Left ventricle myocardium superior (tissue), 1 donor: ENCODE measurements at places on chromosomes 11 and 22. TPM values are rescaled to one million over a fixed set of nuclear protein-coding genes. Genes with fewer than 3 reads are reported as not detected.

The GRK3 gene
- total RNA-seq: 4.3 TPM

The RIMBP3B gene
- total RNA-seq: 0.05 TPM

The SLC5A1 gene
- 223 TPM for total RNA-seq

The ENTHD1 gene
- not detected for total RNA-seq

The SMTNL1 gene
- total RNA-seq: not detected

The KIRREL3 gene
- total RNA-seq: 0.35 TPM

The TLCD5 gene
- 9.1 TPM for total RNA-seq

The SCGB2A2 gene
- total RNA-seq: not detected

The CHST1 gene
- total RNA-seq: 2.5 TPM

The FBLN1 gene
- total RNA-seq: 93.3 TPM

The OR2AG2 gene
- not detected for total RNA-seq

The NRXN2 gene
- 0.97 TPM for total RNA-seq

The OR51B5 gene
- total RNA-seq: not detected

The FAM180B gene
- not detected for total RNA-seq

The TRIM49 gene
- total RNA-seq: not detected

The MYEOV gene
- not detected for total RNA-seq

The MUC15 gene
- total RNA-seq: not detected

The MRPL21 gene
- total RNA-seq: 106 TPM

The GAL3ST3 gene
- 3.5 TPM for total RNA-seq

The MRGPRE gene
- total RNA-seq: 0.42 TPM

The TBX10 gene
- total RNA-seq: 0.37 TPM

The MS4A7 gene
- 13.0 TPM for total RNA-seq

The ACO2 gene
- 887 TPM for total RNA-seq

The GUCY1A2 gene
- 10.9 TPM for total RNA-seq

The ACR gene
- total RNA-seq: not detected

The CASP5 gene
- total RNA-seq: not detected

The TREH gene
- total RNA-seq: not detected

The PLAAT5 gene
- 1.5 TPM for total RNA-seq

The PRAME gene
- total RNA-seq: not detected

The HTR3B gene
- not detected for total RNA-seq

The BIRC3 gene
- 8.2 TPM for total RNA-seq

The NLRP14 gene
- not detected for total RNA-seq

The MMP11 gene
- 32.3 TPM for total RNA-seq

The TPBGL gene
- total RNA-seq: not detected

The UBQLN3 gene
- total RNA-seq: not detected

The ABTB2 gene
- total RNA-seq: 12.1 TPM

The PKNOX2 gene
- total RNA-seq: 7.6 TPM

The VSTM5 gene
- total RNA-seq: not detected

The KCNQ1OT1 gene
- total RNA-seq: 0.35 TPM

The SLC22A9 gene
- not detected for total RNA-seq

The TMEM135 gene
- 20.1 TPM for total RNA-seq

The FLRT1 gene
- total RNA-seq: 0.45 TPM

The SYNGR1 gene
- 41.3 TPM for total RNA-seq
